ENCODE measurements at places on chromosomes 1 and 21. TPM values are rescaled to one million over a fixed set of nuclear protein-coding genes. Genes with fewer than 3 reads are reported as not detected.
A peak's percentile ranks its signal among the peaks of the same experiment; 100 is the strongest.

The ALG14 gene
- 1.4 TPM for total RNA-seq

The HSD3B1 gene
- total RNA-seq, result not detected

DNA sequence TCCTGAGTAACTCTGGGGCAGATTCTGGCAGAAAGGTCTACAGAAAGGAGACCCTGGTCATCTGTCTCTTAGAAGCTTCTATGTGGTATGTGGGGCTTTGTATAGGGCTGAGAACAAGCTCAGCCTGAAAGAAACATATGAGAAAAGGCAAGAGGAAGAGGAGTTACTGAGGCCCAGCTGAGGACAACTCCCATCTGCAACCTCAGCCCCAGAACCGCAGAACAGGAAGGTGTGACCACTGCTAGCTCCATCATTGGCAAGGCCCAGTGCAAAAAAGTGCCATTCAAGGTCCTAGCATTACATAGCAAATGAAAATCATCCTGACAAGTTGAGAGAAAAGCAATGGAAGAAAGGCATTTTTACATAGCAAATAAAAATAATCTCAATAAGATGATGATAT, 503.8 kb downstream of the NPHP4 start:
- no peak for DNase-seq

The PDZK1IP1 gene
- total RNA-seq, result not detected

GRCh38 chr1:230937371-230937770, 41.3 kb downstream of the TTC13 start:
- no peak for DNase-seq

DNA sequence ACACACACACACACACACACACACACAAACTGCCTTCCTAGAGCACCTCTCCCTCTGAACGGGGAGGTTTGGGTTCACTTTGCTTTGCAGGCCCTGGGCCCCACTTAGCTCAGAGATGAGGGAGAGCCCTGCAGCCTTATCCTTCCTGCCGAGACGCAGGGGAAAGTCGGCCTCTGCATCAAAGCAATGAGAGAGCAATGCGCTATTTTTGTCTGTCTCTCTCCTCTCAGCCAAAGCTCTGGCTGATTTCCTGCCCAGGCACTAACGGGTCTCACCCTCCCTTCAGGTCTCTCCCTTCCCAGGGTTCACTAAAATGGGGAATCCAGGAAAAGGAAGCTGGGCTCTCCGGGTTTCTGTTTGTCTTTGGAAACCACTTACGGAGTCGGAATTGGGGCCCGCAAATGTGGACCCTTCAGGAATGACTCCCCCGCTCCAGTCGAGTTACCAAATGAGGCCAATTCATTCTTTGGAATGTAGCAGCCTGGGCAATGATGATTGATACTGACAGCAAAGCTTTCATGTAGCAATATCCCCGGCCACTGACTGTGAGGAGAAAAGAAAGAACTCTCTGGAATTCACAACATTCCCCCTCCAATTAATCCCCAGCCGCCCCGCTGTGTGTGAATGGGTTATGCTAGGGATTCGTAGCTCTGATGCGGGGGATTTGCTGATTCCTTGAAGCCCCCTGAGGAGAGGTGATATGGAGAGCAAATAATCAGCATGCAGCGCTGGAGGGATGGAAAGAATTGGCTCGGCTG, 61.5 kb upstream of the WLS start:
- peak; percentile 73 for DNase-seq

DNA sequence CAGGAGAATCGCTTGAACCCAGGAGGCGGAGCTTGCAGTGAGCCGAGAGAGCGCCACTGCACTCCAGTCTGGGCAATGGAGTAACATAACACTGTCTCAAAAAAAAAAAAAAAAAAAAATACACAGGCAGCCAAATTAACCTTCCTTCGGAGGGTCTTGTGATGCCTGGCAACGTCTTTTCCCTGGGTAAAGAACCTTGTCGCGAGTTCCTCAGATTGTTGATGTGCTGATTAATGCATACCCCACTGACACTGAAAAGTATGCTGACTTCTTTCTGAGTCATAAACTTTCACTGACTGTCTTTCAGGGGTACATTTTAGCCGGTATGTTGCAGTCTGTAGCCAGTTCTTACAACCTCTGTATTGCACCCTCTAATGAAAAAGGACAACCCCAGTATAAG, 95.1 kb upstream of the SOD1 start:
- peak; percentile 86 for DNase-seq

- DNase-seq, result peak; percentile 98
These were observed 6.9 kb upstream of the A3GALT2 start for GRCh38 chr1:33327587-33328325.

The ANKRD65 gene
- total RNA-seq, result 1.2 TPM

The LCE2A gene
- total RNA-seq, result not detected

DNA sequence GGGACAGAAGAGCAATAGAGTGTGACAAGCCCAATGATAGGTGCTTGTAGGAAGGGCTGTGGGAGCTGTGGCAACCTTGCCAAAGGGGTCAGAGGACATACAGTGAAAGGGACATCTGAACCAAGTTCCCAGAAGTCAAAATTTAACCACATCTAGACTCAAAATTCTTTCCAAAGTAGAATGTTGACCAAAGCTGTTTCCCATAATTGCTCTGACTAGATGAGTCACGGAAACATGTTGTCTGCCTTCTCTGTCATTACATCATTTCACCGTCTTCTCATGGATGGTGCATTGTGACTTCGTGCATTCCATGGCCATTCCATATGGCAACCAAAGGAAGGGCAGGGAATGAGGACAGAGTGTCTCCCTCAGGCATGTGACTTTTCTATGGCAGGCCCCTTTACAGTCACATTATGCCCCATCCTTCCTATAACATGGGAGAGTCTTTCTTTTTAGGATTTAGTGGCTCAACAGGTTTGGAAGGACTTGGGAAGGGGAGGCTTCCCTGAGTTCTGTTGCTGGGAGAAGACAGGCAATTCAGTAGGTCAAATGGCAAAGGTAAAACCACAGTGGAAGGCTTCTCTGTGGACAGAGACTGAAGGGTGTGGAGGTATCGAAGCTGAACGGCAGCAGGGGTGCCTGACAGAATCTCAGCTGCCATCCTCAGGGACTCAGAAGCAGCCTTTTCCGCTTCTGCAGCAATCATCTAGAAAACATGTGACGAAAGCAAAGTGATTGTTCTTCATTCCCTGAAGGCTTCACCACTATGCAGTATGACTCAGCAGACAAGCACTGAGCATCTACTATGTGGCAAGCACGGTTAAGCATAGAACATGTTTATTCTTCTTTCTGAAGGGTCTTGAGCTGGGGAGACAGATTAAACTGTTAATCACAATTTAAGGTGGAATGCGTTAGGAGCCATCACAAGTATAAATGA, 24.7 kb downstream of the NPHS2 start:
- peak; percentile 72 for DNase-seq

GRCh38 chr1:94616506-94616905, 74.9 kb upstream of the F3 start:
- DNase-seq, result no peak

- DNase-seq, result no peak
These were observed 448.5 kb upstream of the B3GALT2 start for GRCh38 chr1:193634876-193635275.

The STYXL2 gene
- total RNA-seq, result not detected

DNA sequence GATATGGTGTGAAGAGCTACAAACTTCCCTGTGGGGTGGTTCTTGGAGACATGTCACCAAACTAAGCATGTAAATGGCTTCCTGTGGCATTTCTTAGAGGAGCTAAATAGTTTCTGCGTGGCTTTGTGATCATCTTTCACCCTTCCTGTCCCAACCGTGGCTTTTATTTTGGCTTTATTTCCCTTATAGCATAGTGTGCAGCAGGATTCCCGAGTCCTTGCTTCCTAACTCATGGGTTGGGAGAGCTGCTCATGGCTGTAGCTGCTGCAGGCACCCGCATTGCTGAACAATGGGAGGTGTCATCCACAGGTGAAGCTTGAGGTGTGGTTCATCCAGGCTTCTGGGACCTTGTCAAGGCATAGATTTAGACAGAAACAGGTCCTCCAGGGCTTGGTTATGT, 192.0 kb downstream of the SDCCAG8 start:
- DNase-seq, result peak; percentile 15

DNA sequence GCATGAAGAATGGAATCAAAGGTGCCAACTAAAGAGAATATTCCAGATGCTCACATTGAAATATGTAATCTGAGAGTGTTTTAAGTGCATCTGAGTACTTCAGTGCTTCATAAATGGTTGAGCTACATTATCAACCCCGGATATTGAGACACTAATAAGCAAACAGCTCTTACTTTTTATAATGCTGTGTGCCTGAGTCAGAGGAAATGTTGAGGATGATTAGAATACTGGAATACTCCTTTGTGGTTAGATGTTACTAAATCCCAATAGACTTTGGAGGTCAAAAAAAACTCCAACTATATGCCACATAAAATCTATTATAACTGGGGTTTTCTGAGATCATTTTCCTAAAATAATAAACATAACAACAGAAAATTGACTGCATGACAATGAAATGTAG, 12.5 kb upstream of the KCNA3 start:
- DNase-seq, result no peak

The PLA2G2A gene
- not detected for total RNA-seq

GRCh38 chr1:43576521-43576920, 45.8 kb downstream of the PTPRF start:
- DNase-seq, result no peak

The TCP10L gene
- 0.72 TPM for total RNA-seq

DNA sequence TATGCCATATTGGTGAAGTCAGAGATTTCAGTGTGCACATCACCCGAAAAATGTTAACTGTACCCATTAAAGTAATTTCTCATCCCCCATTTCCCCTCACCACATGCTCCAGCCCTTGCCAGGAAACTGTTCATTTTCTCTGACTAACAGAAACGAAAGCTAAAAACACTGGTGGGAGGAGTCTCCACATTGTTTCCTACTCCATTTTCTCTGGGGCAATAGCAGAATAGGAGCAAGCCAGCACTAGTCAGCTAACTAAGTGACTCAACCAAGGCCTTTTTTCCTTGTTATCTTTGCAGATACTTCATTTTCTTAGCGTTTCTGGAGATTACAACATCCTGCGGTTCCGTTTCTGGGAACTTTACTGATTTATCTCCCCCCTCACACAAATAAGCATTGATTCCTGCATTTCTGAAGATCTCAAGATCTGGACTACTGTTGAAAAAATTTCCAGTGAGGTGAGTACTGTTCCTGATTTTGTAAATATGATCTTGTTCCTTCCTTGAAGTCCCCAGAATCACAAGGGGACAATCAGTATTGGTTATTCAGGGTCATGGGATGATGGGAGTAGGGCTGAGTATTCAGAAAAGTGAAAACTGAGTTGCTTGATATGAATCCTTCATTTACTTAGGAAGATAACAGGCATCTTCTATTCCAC, at the start of gene IFI16:
Gene IFI16 (plus strand): TSS at position 204 of the 658 bp plus-strand sequence. CDS start 4,774 bp downstream, outside the sequence.
- DNase-seq, result peak; percentile 85

- DNase-seq, result peak; percentile 46
These were observed 1512.7 kb upstream of the TPTE start for GRCh38 chr21:9008636-9009035.

- peak; percentile 61 for DNase-seq
These were observed 75.1 kb downstream of the ARHGEF10L start for GRCh38 chr1:17614586-17614985.

- no peak for DNase-seq
These were observed 2.2 kb upstream of the CLCA2 start for GRCh38 chr1:86421601-86422280.

- DNase-seq, result no peak
These were observed 1.2 kb upstream of the ANGPTL7 start for GRCh38 chr1:11187931-11188330.

The APP gene
- total RNA-seq, result 373 TPM

DNA sequence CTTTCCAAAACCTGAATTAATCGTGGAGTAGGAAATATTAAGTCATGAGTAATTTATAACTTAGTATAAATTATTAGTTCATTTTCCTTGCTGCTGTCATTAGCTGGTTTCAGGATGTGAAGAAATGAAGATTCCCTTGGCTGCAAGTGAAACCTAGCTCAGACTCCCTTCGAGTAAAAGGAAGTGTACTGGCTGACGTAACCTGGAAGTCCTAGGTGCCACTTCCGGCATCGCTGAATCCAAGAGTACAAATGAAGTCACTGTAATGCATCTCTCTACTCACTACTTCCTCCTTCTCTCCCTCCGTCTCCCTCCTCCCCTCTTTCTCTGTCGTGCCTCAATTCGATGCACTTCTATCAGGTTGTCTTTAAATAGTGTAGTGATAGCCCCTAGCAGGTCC, 28.8 kb downstream of the ZP4 start:
- no peak for DNase-seq

DNA sequence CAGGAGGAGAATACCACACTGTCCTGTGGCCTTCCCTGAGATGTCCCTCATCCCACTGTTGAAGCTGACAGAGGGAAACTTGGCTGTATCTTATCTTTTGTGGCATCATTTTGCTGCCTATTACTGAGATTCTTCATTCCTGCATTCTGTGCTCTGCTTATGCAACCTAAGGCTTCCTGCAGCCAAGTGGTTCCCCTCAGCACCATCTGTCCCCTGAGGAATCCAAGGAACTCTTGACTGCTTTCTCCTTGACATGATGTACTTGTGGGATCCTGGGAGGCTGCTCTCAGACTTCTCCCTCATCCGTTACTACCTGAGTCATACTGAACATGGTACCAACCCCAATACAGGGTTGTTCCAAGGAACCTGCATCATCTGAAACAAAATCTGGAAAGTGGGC, 21.1 kb upstream of the RIMKLA start:
- DNase-seq, result no peak

DNA sequence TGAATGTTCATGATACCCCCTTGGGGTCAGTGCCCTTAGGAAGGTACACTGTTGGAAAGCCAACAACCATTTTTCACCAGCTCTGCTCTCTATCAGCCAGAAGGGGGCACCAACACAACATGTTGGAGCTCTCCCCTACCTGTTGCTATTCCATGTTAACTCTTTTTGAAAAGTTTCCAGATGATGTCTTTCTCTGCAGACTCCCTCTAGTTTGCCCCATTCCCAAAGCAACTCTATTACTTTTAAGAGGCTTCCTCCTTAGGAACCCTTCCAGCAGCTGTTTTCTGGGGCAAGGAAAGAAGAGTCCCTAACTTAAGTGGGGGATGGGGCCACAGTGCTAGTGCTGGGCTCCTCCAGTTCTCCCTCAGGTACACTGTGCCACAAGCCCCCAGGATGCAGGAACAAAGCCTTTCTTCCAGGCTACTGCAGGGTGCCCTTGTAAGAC, 22.9 kb upstream of the NDC1 start:
- no peak for DNase-seq

DNA sequence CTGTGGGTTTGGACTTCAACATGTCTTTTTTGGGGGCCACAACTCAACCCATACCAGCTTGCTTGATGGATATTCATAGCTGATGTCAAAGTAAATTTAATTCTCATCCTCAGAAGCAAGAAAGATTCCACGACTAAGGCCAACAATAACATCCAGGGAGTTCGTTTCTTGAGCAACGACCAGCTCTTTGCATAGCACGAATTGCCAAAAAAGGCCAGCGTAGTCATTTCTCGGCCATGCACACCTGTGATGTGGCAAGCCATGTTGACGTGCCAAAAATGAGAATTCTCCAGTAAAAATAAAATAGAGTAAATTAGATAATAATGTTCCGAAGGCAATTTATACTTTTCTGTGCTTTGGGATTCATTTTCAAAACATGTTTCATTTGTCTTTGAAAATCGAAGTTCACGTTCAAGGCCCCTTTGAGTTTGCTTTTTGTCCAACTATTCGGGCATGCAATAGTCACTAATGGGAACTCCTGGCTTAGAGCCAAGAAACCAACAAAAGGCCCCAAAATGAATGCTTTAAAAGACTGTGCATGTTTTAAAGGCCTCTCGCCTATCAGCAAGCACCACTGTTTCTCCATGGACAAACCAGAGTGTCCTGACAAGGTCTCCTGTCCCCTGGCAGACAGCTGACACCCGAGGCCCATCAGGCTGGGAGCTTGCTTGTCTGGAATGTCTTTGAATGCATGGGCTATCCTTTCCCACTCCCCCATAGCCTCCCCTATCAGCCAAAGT, 14.4 kb upstream of the IGSF5 start:
- DNase-seq, result no peak

The FCRL3 gene
- not detected for total RNA-seq

The CRNN gene
- total RNA-seq, result not detected

GRCh38 chr1:43660355-43660754, 10.4 kb downstream of the KDM4A start:
- DNase-seq, result no peak
